HT1080 (cell line): ENCODE measurements at places on chromosomes 16 and 17. TPM values are rescaled to one million over a fixed set of nuclear protein-coding genes. Genes with fewer than 3 reads are reported as not detected.
A peak's percentile ranks its signal among the peaks of the same experiment; 100 is the strongest.

GRCh38 chr17:57803021-57803420, 46.8 kb downstream of the MRPS23 start:
- DNase-seq, result no peak

Gene SLC6A4
- total RNA-seq, result not detected in 2 replicates

DNA sequence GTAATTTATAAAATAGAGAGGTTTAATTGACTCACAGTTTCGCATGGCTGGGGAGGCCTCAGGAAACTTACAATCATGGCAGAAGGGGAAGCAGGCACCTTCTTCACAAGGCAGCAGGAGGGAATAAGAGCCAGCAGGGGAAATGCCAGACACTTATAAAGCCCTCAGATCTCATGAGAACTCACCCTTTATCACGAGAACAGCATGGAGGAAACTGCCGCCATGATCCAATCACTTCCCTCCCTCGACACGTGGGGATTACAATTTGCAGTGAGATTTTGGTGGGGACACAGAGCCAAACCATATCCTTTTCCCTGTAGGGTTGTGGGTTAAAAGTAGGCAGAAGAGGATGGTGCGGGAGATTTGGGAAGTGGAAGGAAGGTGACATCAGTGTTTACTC, 101.4 kb downstream of the BMERB1 start:
- no peak for DNase-seq

GRCh38 chr17:67837965-67838364, 12.7 kb downstream of the BPTF start:
- DNase-seq, result no peak

Gene RAB11FIP4
- 0.03 and 0.10 TPM in 2 replicates for total RNA-seq

Gene PPY
- total RNA-seq, result not detected in 2 replicates

GRCh38 chr17:36705874-36706731, 104.7 kb downstream of the MRM1 start:
- DNase-seq, result peak; percentile 52

DNA sequence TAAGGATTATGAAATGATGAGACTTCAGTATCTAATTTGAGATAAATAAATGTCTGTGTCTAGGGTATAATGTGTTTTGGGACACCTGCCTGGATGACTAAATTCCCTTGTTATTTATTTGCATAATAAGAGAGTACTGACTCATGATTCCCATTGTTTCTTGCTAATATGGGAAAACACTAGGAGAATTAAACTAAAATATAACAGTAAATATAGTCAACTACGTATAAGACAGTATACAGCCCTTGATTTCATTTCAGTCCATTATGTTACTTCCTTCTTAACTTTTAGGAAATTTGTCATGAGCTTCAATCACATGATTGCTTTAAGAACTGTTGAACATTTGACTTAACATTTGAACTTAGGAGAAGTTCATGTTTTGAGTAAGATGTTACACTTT, 62.4 kb downstream of the VMP1 start:
- no peak for DNase-seq

- DNase-seq, result no peak
Measured at GRCh38 chr16:77991701-77992100, 30.6 kb upstream of the CLEC3A start.

- peak; percentile 48 for DNase-seq
Measured at GRCh38 chr17:6868582-6868981, 37.1 kb upstream of the TEKT1 start.

DNA sequence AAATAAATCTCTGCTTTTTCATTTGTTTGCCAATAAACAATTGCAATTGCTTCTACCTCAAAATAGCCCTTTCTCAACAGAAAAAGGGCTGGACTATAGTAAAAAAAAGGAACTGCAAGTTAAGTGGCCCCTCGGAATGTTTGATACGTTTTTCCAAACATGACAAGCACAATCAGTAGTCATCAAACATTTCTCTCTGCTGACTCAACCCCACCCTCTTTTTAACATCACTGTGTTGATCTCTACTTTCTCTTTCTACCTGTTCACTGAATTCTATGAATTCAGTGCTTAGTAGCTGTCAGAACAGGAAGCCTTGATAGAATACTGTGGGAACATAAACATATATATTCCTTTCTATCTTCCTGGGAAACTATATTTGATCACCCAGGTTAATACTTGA, 116.5 kb upstream of the AXIN2 start:
- DNase-seq, result peak; percentile 40

DNA sequence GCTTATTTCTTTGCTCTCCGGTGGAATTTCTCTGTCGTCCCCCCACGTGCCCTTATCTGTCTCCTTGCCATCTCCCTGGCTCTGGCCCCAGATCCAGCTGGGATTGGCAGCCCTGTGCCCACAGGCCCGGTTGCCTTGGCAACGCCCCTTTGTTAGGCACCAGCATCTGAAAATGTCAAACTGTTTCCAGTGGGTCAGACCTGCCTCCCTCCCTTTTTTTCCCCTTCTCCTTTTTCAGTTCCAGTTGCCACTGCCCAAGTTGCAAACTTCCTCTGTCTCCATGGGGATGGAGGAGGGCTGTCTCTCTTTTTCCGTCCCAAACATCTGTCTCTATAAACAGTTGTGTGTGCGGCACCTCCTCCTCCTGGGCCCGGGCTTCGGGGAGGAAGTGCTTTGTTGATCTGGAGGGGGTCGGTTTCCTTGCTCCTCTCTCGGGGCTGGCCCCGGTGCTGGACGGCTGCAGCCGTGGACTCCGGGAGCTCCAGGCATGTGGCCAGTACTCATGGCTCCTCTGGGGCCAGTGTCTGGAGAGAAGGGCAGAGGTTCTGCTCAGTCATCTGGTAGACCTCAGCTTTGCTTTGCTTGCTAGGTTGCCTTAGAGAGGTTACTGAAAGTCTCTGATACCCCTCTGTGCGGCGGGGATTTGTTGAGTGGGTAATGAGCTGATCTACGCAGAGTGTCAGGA, 35.3 kb downstream of the SOCS3 start:
- peak; percentile 64 for DNase-seq

DNA sequence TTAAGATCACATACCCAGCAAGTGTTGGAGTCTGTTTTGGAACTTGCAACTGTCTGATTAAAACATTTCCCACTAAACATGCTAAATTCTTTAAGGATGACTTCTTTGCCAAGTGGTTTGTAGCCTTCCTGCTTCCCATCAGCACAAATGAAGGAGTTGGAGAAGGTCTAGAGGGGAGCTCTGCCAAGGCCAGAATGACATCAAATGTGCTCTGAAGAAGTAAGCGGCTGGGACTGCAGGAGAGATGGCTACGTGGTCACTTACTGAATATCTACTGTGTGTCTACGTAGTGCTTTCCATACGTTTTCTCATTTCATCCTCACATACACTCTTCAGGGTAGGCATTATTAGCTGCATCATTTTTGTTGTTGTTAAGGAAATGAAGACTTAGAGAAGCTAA, 135.7 kb upstream of the NLRP1 start:
- DNase-seq, result no peak

Gene MAFG
- 19.2 and 21.1 TPM in 2 replicates for total RNA-seq

Gene IL21R
- 0.67 and 0.80 TPM in 2 replicates for total RNA-seq

DNA sequence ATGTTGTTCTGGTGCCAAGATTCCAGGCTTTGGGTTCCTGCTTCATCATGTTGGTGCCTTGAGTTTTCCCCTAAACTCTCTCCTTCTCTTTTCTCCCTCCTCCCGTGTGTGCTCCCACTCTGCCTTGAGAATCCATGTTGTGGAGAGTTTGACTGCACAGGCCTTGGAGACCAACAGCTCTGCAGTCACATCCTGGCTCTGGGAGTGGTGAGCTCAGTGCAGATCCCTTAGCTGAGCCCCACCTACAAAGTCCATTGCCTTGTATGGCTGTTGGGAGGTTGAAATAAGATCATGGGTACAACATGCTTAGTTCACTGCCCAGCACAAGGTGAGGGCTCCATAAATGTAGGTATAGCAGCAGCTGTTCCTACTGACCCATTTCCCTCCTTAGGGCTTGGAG, 85.9 kb downstream of the IRX3 start:
- DNase-seq, result no peak

DNA sequence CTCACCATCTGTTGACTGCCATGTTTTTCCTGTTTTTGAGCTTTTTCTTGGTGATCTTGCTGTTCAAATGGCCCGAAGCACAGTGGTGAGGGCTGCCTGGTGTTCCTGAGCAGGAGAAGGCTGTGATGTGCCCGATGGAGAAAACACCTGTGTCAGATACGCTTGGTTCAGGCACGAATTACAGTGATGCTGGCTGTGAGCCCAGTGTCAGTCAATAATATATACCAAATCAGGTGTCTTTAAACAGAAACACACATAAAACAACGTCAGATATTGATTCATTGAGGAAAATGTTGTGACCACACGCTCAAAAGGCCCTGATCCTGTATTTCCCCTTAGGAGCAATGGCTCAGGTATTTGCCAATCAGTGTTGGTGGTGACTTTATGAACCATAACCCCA, 111.7 kb downstream of the SDR42E1 start:
- DNase-seq, result no peak

Gene CCR7
- total RNA-seq, result 0.07 and 0.21 TPM in 2 replicates

- no peak for DNase-seq
Measured at GRCh38 chr17:56289321-56289720, 136.0 kb downstream of the ANKFN1 start.

DNA sequence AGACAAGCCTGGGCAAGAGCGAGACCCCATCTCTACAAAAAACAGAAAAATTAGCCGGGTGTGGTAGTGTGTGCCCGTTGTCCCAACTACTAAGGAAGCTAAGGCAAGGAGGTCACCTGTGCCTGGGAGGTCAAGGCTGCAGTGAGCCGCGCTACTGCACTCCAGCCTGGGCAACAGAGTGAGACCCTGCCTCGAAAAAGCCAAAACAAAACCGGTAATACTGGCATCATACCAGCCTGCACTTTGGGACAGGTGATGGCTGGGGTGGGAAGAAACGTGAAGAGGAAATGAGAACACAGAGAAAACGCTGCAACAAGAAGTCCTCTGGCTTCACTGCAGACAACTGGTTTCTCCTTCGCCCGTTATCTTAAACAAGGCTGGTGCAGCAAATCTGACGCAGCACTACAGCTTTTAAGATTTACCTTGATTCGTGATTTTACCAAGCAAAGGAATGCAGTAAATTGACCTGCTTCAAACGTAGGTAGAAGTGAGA, 725 bp upstream of the CASC3 start:
- no peak for DNase-seq

DNA sequence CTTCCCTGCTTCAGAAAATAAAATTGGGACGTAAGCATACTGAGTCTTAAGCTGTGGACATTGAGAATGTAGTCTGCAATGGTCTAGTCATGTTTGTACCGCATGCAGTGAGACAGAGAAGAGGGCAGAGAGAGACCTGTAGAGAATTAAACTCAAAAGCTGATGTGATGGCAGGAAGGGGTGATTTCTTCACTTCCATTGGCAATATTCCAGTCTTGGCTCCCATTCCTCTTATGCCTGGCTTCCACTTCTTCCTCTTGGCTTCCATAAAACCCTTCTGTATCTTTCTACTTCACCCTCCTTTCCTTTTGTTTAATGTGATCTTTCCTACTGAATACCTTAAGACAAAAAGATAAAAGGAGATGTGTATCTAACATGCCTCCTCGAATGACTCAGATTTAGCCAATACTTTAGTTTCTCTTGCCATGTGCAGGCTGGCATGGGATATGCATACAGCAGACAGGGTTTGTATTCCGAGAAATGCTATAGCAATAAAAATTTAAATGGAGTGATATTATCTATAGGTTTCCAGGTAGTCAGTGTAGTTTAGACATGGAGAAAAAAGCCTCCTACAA, 423.1 kb upstream of the DYNLRB2 start:
- DNase-seq, result no peak

- no peak for DNase-seq
Measured at GRCh38 chr16:89456419-89456959, 33.9 kb downstream of the ANKRD11 start.

DNA sequence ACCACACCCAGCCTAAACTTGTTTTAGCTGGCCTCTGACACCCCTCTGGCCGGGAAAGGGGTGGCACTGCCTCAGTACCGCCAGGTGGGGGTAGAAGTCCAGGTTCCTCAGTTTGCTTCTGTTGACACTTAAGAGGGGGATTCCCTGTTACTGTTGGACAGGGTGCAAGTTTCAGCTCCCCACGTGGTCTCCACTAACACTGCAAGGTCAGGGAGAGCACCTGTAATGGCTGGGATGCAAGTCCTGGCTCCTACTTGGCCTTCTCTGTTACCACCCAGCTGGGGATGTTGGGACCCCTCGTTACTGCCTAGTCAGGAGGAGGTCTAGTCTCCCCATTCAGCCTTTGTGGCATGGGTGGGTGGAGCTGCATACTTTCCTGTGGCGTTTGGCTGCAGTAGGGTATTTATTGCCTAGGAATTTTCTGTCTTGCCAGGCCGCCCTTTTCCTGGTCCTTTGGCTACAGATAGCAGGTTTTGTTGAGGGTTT, 10.6 kb upstream of the MFAP4 start:
- DNase-seq, result no peak

Gene SLC16A11
- not detected in 2 replicates for total RNA-seq

GRCh38 chr16:1972490-1972877, 631 bp downstream of the TBL3 start:
- DNase-seq, result no peak

- DNase-seq, result no peak
Measured at GRCh38 chr16:69469807-69470561, 45.6 kb downstream of the CYB5B start.

Gene DNAH2
- not detected in 2 replicates for total RNA-seq

DNA sequence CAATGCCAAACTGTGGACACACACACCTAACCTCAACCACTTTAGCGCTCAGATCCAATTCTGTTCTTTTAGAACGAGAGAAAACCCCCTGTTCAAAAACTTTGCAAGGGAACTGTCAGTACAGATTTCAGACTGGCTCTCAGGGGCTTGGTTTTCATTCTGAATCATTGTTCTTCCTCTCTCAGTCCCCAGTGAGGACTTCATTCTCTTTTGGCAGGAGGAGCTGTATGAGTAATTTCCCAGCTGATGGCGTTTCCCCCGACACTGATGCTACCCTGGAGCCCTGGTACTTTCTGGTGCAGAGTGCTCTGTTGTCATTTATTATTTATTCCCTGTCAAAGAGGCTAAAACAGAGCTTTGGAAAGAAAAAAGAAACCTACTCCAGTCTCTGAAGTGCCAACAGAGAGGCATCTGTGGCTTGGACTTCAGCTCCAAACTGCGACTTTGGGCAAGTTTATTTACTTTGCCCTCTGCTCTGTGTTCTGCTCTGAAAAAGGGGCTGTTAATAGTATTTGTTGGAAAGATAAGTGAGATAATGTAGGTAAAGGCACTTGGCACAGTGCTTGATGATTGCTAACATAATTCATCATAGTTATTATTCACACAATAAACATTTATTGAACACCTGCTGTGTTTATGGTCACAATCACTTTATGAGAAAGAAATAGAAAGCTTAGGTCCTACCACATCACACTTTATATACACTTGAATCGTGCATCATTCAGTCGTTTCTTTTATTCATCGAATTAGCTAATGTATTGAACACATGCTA, 28.3 kb downstream of the ETV4 start:
- DNase-seq, result peak; percentile 79

Gene PNMT
- not detected in 2 replicates for total RNA-seq

Gene P2RX1
- total RNA-seq, result not detected in 2 replicates
